ENCODE measurements at places on chromosomes 6 and 20.
A peak's percentile ranks its signal among the peaks of the same experiment; 100 is the strongest.

DNA sequence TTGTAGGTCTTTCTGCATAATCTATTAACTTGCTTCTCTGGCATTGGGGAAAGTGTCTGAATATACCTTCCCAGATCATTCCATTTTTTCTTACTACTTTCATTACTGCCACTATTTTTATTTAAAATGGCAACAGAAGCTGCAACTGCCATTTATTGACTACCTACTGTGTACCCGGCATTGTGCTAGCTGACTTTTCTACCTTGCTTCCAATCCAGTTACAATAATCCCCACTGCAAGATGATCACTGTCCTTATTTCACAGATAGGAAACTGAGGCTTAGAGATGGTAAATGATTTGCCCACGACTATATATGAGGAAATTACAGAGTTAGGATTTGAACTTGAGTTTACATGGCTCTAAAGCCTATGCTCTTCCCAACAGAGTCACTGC lies 129.0 kb downstream of the MAP3K7 start:
- DNase-seq: no peak

- no peak for DNase-seq
Measured at GRCh38 chr6:56657354-56657753, 14.7 kb upstream of the DST start.

- DNase-seq: no peak
Measured at GRCh38 chr20:19344341-19344740, 131.9 kb downstream of the SLC24A3 start.

GRCh38 chr6:14500809-14501208 lies 383.2 kb downstream of the CD83 start:
- no peak for DNase-seq

GRCh38 chr20:10433623-10434466 lies at the start of gene MKKS:
MKKS (minus strand) TSS chr20:10434222; CDS start chr20:10413514, 20,708 bp downstream.
- peak; percentile 95 for DNase-seq

DNA sequence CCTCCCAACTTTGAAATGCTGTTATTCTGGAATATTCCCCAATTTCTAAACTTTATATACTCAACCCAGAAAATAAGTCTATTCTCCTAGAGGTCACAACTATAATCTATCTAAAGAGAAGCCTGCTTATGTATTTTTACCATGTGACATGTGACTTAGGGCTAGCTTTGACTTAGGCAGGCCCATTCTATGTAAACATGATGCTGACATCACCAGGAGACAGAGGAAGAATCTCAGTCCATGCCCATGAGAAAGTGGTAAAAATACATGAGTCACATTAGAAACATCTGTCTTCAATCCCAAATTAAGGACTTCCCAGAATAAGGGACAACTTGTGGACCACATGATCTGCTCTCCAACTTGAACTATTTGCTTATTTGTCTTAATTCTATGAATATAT lies 113.6 kb upstream of the ID4 start:
- no peak for DNase-seq

DNA sequence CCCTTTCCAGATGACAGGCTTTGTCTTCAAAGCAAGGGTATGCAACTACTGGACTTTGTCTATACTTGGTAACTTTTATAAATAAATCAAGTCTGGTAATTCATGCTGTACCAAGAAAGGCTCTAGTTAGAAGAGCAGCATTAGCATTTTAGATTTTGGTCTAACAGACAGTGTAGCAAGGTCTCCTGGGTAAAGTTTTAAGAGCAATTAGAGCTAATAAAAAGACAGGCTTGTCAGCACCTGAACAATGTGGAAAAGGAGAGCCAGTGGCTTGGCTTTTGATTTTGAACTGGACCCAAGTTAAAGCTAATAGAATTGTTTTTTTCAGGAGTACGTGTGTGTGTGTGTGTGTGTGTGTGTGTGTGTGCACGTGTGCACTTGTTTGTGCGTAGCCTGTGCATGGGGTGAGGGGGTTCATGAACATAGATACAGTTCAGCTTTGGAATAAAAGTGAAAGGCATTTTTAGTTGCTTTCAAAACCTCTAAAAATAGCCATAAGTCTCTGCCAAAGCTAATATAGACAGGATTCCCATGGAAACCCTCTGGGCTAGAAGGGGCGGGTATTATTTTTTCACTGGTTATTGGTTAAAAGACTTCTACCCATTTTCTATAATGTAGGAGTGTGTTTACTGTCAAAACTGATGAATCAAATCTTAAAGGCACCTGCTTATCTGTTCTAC lies 138.4 kb downstream of the KCNQ5 start:
- DNase-seq: no peak

DNA sequence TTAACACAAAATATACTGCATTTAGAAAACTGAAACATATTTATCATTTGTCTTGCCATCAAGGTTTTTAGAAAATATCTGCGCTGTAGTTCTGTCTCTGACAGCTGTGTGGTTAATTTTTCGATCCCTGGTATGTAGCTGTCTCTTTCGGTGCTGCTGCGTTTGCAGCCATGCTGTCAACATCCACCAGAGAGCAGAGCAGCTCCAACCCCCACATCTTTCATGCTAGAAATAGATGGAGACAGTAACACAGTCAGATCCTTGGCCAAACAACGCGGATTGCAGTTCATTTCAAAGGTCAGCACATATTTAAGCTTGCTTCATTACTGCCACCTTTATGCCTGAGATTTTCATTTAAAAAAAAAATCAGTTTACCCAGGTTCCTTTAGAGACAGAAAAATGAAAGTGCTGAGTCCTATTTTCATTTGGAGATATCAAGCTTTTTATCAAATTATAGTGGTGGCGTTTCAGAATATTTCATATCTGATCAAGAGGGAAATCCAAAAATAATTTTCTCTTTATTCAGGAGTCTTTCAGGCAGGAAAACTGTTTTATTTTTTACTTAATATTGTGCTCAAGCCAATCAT lies 157.7 kb upstream of the MMS22L start:
- no peak for DNase-seq

- DNase-seq: no peak
Measured at GRCh38 chr6:47135772-47136171, 93.6 kb upstream of the ADGRF1 start.

DNA sequence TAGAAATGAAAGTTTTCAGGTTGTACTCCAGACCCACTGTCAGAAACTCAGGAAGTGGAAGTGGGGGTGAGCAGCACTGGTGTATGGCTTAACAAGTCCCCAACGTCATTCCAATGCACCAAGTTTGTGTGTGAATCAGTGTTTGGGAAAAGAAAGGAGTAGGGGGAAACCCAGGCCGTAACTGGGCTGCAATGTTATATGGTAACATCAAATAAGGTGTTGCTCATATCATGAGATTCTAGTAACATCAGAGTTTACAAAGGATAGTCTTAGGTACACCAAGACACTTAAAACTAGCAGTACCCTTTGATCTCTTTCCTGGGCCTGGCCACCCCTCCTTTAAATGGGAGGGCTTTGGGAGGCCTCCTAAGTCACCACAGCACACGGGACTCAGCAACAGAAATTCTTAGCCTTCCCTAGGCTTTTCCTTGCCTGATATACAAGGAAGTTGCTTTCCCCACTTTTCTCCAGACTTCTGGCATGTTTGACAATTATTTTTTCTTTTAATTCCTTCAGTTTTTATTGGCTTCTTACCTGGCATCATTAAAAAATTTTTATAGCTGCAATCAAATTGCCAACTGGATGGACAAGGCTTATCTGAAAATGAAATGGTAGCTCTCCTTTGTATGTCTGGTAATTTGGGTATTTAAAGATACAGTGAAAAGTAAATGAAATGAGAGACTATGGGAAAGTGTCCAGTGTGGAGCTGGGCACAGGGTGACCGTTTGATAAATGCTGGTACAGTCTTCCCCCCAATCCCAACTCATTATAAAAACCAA lies 15.1 kb downstream of the E2F3 start:
- no peak for DNase-seq

DNA sequence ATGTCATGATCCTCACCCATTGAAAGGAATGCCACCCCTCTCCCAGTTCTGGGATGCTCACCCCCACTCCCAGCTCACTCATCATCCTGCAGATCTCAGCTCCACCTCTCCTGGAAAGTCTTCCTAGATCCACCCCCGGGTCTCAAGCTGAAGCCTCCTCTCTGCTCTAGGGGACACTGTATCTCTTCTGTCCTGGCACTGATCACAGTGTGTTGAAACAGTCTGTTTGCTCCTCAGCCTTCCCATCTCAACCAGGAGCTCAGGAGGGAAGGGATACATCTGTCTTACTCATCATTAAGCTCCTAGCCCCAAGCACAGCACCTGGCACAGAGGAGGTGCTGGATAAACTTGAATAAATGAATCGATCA lies 80.1 kb downstream of the MRPL14 start:
- DNase-seq: no peak

- no peak for DNase-seq
Measured at GRCh38 chr20:31570735-31571617, 34.1 kb upstream of the ID1 start.

DNA sequence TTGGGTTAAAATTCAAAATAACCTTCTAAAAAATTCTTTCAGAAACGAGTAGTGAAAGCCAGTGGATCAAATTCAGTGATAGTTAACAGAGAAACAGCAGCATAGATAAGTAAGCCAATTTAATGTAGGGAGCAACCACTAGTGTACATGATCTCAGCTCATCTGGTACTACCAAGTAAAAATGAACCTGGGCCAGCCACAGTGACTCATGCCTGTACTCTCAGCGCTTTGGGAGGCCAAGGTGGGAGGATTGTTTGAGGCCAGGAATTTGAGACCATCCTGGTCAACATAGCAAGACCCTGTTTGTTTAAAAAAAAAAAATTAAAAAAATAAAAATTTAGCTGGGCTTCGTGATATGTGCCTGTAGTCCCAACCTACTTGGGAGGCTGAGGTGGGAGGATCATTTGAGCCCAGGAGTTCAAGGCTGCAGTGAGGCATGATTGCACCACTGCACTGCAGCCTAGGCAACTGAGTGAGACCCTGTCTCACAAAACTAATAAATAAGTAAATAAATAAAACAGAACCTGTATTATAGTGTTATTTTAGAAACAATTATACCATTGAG lies 32.4 kb downstream of the CBFA2T2 start:
- DNase-seq: no peak

GRCh38 chr6:54827010-54827409 lies 19.6 kb upstream of the FAM83B start:
- DNase-seq: no peak

GRCh38 chr20:362271-363254 lies 15.7 kb downstream of the NRSN2 start:
- DNase-seq: peak; percentile 89

DNA sequence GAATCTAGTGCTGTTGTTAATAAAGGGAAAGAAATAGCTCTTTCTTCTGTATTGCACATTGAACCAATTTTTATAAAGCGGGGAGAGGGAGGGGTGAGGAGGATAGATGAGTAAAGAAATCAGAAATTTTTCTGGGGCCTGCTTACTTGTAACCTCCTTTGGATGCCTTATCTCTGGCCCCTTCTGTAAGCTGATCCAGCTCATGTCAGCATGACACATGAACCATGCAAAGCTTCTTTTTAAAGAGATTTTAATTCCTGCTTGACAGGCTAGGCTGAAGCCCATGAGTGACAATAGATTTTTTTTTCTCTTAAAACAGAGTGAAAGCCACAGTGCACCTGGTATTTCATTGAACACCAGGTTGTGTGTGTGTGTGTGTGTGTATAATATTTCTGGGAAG lies 325.3 kb downstream of the PRL start:
- DNase-seq: no peak

DNA sequence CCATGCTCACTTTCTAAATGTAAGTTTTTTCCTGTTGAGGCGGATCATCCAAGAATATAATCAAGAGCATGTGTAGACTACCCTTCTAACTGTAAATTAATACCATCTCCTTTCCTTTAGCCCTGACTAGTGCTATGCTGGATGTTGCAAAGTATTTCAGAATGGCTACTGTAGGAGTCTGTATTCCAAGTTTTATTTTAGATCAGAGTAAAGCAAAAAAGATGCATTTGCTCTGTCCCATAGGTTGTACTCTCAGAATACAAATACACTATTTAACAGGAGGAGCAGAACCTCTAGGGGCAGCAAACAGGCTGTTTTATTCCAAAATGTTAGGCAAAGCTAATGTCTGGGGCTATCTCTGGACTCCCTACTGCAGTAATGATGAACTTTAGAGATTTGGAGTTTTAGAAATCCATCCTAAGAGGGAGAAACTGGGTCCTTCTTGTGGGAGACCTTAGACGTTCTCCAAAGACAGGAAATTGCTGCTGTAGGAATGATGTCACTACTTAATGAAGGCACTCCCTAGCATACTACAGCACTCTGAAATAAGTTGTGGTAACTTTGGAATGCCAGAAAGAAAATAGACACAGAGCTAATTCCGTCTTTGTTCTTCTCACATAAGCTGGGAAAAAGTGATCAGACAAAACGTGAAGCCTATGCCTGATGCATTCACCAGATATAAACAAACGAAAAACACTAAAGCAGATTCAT lies 392.4 kb upstream of the HS3ST5 start:
- DNase-seq: no peak

Measured in Peyer's patch (tissue), 4 donors.